ENCODE measurements at places on chromosomes 1 and 21. TPM values are rescaled to one million over a fixed set of nuclear protein-coding genes. Genes with fewer than 3 reads are reported as not detected.

The RRP15 gene
- 34.6 TPM for total RNA-seq

The C1orf141 gene
- total RNA-seq, result not detected

The TEDDM1 gene
- total RNA-seq, result not detected

The FLAD1 gene
- total RNA-seq, result 60.2 TPM

The OR2L13 gene
- total RNA-seq, result not detected

The EPHA8 gene
- not detected for total RNA-seq

DNA sequence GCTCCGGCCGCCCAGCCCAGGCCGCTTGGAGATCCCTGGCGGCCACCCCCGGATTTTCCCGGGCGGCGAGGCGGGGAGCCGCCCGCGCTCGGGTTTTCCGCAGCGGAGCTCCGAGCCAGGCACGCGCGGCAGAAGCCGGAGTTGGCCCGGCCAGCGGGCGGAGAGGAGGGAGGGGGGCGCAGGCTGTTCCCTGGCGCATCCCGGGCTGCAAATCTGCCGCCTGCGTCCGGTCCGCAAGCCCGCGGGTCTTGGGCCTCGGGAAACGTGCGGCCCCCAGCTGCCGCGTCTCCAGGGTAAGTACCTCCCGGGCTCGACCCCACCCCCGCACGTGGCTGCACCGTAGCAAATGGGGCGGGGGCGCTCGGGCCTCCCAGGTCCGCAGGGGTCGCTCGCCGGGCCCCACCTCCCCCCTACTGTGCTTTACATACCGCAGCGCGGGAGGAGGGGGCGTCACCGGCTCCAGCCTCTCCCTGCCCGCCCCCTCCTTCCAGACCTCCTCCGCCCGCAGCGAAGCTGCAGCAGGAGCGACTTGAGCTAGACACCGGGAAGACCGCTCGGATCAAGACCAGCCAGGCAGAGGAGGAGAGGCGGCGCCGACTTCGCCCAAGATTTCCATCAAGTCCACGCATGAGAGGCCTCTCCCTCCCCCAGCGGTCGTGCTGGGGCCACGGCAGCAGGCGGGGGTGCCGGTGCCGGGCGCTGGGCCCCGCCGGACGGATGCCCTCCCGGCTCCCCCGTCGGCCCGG is 1.6 kb downstream of the TMEM200B start:
- H3K4me1 ChIP-seq, result no peaks in the 10 kb centered on the region
- DNase-seq, result no peak
- H3K27me3 ChIP-seq, result peaks cover 25% of the 10 kb centered on the region
- no peak overlapping the region for H3K4me3 ChIP-seq

- no peaks in the 10 kb centered on the region for H3K4me1 ChIP-seq
- no peak for DNase-seq
- H3K27me3 ChIP-seq, result peaks cover 13% of the 10 kb centered on the region
- no peaks in the 10 kb centered on the region for H3K36me3 ChIP-seq
Observed at GRCh38 chr1:234014208-234014607, 109.7 kb downstream of the SLC35F3 start.

GRCh38 chr1:3244927-3245315 is 175.9 kb downstream of the PRDM16 start:
- no peak overlapping the region for H3K27ac ChIP-seq
- H3K4me3 ChIP-seq, result no peak overlapping the region
- DNase-seq, result no peak
- no peaks in the 10 kb centered on the region for H3K36me3 ChIP-seq
- H3K27me3 ChIP-seq, result peaks cover 10% of the 10 kb centered on the region
- H3K4me1 ChIP-seq, result no peaks in the 10 kb centered on the region

DNA sequence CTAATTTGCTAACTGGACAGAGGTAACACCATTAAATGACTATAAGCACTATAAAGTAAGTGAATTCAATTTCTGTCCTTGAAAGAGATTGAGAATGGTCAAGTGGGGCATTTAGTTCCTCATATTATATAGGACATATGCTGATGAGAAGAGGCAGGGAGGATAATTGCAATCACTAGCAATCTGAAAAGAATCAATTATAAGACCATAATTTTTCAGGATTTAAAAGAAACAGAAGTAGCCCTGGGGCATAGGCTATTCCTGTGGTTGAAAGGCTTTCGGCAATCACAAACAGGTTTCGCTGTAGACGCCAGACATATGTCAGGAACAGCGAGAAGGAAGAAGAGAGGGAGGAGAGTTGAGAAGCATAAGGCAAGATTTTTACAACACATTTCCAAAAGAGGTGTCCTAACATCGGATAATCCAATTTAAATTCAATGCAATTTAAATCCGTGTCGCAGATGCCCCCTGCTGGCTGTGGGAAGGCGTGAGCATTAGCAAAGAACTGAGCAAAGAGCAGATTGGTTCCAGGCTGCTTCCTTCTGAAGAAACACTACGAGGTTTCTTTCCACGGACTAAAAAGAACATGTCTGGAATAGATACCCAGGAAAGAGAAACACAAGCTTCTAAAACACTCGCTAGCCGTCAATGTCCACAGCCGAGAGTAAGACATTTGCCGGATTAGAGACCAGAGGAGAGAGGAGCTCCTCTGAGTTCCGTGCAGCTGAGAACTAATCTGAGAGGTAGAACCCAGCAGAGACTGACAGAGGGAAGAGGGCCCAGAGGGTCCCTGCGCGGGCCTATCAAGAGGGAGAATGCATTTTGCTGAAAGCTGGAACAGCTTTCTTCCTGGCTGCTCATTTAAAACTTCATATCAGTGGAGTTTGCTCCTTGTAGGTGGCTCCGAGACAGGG is 27.9 kb downstream of the RGS5 start:
- H3K27ac ChIP-seq, result no peak overlapping the region
- H3K4me1 ChIP-seq, result no peaks in the 10 kb centered on the region
- H3K27me3 ChIP-seq, result peaks cover 5% of the 10 kb centered on the region
- no peak overlapping the region for H3K4me3 ChIP-seq
- H3K36me3 ChIP-seq, result no peaks in the 10 kb centered on the region

GRCh38 chr1:55222152-55222551 is 7.0 kb upstream of the USP24 start:
- DNase-seq, result no peak
- no peaks in the 10 kb centered on the region for H3K36me3 ChIP-seq
- no peak overlapping the region for H3K27ac ChIP-seq
- no peak overlapping the region for H3K4me3 ChIP-seq

- peak overlapping the region; percentile 86 for H3K27ac ChIP-seq
- no peak overlapping the region for H3K4me3 ChIP-seq
- H3K36me3 ChIP-seq, result no peaks in the 10 kb centered on the region
- no peaks in the 10 kb centered on the region for H3K27me3 ChIP-seq
- DNase-seq, result no peak
- H3K4me1 ChIP-seq, result peaks cover 20% of the 10 kb centered on the region
Observed at GRCh38 chr1:52659356-52659755, 26.4 kb downstream of the SHISAL2A start.

GRCh38 chr1:203625628-203626019 is 1.0 kb upstream of the ATP2B4 start:
- no peaks in the 10 kb centered on the region for H3K27me3 ChIP-seq
- peak overlapping the region; percentile 91 for H3K27ac ChIP-seq
- DNase-seq, result peak; percentile 60

DNA sequence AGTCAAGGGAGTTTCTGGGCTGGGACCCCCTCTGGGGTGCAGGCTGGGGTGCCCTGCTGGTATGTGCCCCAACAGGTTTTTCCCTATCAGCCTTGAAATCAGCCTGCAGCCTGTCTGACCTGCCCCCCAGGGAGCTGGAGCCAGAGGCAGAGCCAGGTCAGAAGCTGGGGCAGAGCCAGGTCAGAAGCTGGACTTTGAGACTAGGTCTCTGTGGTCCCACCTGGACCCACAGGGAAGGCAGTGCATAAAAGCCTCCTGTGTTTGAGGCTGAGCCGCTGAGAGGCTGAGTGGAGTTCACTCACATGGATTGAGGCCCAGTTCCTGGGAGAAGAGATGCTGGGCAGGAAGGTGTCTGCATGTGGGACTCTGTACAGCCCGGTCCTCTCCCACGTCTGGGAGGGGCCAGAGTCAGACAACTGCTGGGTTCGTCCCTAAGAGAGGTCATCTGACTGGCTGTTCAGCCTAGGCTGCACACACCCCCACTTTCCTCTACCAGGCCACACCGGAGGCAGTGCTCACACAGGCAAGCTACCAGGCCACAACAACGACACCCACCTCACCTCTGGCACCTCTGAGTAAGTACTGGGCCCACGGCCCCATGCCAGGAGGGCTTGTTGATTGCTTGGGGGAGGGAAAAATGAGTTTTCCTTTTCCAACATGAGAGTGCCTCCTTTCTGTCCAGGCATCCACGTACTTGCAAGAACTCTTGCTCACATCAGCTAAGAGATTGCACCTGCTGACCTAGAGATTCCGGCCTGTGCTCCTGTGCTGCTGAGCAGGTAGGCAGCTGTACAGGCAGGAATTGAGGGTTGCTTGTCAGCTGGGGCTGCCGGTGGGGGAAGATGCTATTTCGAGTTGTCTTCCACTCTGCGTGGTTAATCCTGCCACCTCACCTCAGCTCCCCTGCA is at the start of gene ANXA9:
ANXA9 (plus strand) TSS at position 488 of the 908 bp plus-strand sequence. CDS start 814 bp downstream, outside the sequence.
- no peak within 1 kb of the TSS for H3K27ac ChIP-seq
- DNase-seq, result no peak
- H3K27me3 ChIP-seq, result no peaks in the 10 kb centered on the region

- H3K4me1 ChIP-seq, result peaks cover 12% of the 10 kb centered on the region
- no peak for DNase-seq
- no peak overlapping the region for H3K4me3 ChIP-seq
- H3K27me3 ChIP-seq, result peaks cover 7% of the 10 kb centered on the region
Observed at GRCh38 chr1:184860535-184860934, 105.9 kb upstream of the EDEM3 start.

GRCh38 chr1:236039740-236040685 is 24.9 kb downstream of the NID1 start:
- peaks cover 16% of the 10 kb centered on the region for H3K27me3 ChIP-seq
- no peak for DNase-seq
- no peak overlapping the region for H3K4me3 ChIP-seq

GRCh38 chr1:222306512-222306911 is 241.4 kb downstream of the HHIPL2 start:
- H3K4me1 ChIP-seq, result no peaks in the 10 kb centered on the region
- no peak overlapping the region for H3K4me3 ChIP-seq
- DNase-seq, result no peak

GRCh38 chr21:25887646-25888306 is 153.0 kb downstream of the GABPA start:
- no peak overlapping the region for H3K4me3 ChIP-seq
- no peak overlapping the region for H3K27ac ChIP-seq
- DNase-seq, result no peak
- H3K4me1 ChIP-seq, result no peaks in the 10 kb centered on the region

DNA sequence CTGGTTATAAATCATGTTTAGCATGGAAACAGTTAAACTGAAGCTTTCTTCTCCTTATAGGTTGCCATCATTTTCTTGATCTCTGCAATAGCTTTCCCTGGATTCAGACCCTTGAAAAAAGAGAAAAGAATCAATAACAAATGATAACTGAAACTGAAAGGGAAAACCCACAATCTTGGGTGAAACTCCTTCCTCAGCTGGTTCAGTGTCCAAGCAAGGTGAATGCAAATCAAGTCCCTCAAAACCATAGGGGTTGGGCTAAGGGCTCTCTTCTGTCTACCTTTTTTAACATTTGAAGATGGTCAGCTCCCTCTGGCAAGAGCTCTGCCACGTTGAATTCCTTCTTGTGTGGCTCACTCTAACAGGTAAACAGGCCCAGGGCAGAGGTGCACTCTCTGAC is 7.1 kb upstream of the ATP13A2 start:
- no peak overlapping the region for H3K4me3 ChIP-seq
- DNase-seq, result no peak
- no peak overlapping the region for H3K27ac ChIP-seq
- H3K27me3 ChIP-seq, result no peaks in the 10 kb centered on the region
- peaks cover 54% of the 10 kb centered on the region for H3K36me3 ChIP-seq

DNA sequence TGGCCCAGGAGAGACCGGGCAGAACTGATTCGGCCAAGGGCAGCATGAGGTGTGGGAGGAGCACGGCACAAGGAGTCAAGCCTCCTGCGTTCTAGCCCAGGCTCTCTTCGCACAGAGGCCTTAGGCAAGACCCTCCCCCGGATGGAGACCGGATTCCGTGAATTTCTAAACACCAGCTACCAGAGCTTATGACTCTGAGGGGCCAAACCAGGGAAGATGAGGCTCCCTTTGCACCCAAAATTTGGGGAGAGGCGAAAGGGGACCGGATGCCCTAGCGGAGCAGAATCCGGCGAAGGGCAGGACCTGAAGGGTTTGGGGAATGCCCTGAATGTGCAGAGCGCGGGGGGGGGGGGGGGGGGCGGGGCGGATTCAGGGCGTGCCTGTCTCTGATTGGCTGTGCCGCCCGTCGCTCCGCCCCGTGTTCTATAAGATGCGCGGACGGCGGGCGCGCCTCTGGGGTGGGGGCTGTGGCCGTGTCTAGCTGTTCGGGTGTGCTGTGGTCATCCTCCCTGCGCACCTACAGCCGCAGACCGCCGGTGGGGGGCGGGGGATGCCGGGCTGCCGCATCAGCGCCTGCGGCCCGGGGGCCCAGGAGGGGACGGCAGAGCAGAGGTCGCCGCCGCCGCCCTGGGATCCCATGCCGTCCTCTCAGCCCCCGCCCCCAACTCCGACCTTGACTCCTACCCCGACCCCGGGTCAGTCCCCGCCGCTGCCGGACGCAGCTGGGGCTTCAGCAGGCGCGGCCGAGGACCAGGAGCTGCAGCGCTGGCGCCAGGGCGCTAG is at the start of gene TRNP1:
TRNP1 (plus strand) TSS at position 456 of the 783 bp plus-strand sequence; CDS start at position 551, 95 bp downstream.
- peak within 1 kb of the TSS; percentile 43 for H3K27ac ChIP-seq
- peak within 1 kb of the TSS; percentile 82 for H3K4me3 ChIP-seq
- H3K27me3 ChIP-seq, result peaks cover 58% of the 10 kb centered on the region
- H3K4me1 ChIP-seq, result peaks cover 16% of the 10 kb centered on the region
- H3K36me3 ChIP-seq, result no peaks in the 10 kb centered on the region
- peak; percentile 60 for DNase-seq

- H3K36me3 ChIP-seq, result no peaks in the 10 kb centered on the region
- no peak for DNase-seq
- H3K4me1 ChIP-seq, result no peaks in the 10 kb centered on the region
- H3K27me3 ChIP-seq, result no peaks in the 10 kb centered on the region
- H3K27ac ChIP-seq, result no peak overlapping the region
Observed at GRCh38 chr21:16280686-16281091, 550.9 kb downstream of the USP25 start.

- H3K27me3 ChIP-seq, result no peaks in the 10 kb centered on the region
- H3K4me3 ChIP-seq, result no peak overlapping the region
- no peaks in the 10 kb centered on the region for H3K4me1 ChIP-seq
Observed at GRCh38 chr1:17653728-17654351, 101.3 kb upstream of the ACTL8 start.

DNA sequence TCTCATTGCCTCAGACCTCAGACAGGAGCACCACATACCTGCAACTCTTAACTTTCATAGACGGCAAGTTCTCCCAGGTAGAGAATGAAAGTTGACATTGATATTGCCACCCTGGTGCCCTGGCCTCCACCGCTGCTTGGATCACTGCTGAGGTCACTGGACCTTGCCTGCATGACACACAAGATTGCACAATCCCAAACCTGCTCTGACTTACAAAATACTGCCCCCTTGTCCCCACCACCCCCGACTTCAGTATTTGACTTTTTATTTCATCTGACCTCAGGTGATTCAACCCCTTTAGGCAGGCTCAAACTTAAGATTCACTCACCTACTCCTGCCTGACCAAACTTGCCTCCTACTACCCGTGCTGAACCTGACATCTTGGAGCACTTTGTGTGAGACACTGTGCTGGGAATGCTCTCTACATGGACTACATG is 43.1 kb upstream of the S1PR1 start:
- H3K27ac ChIP-seq, result no peak overlapping the region
- H3K4me3 ChIP-seq, result no peak overlapping the region
- H3K4me1 ChIP-seq, result peaks cover 34% of the 10 kb centered on the region
- peaks cover 11% of the 10 kb centered on the region for H3K36me3 ChIP-seq
- no peak for DNase-seq
- H3K27me3 ChIP-seq, result no peaks in the 10 kb centered on the region

GRCh38 chr1:116078699-116079223 is 32.4 kb upstream of the MAB21L3 start:
- no peaks in the 10 kb centered on the region for H3K4me1 ChIP-seq
- H3K36me3 ChIP-seq, result no peaks in the 10 kb centered on the region
- no peak overlapping the region for H3K27ac ChIP-seq
- H3K4me3 ChIP-seq, result no peak overlapping the region
